Esophagus muscularis mucosa (tissue), 4 donors: ENCODE measurements at places on chromosomes 11 and 22. TPM values are rescaled to one million over a fixed set of nuclear protein-coding genes. Genes with fewer than 3 reads are reported as not detected.

Gene HTR3B
- not detected for total RNA-seq

Gene SLC1A2
- 0.69 TPM for total RNA-seq

Gene CCS
- total RNA-seq = 29.7 TPM

Gene NEAT1
- 113 TPM for total RNA-seq

Gene HEPHL1
- not detected for total RNA-seq

Gene OR56A5
- total RNA-seq = not detected

Gene AMOTL1
- total RNA-seq = 259 TPM

Gene C11orf87
- total RNA-seq = not detected

Gene PIH1D2
- 0.92 TPM for total RNA-seq

Gene RFPL3
- total RNA-seq = not detected

Gene THRSP
- not detected for total RNA-seq

Gene HOATZ
- not detected for total RNA-seq

Gene FREY1
- total RNA-seq = 1.5 TPM

DNA sequence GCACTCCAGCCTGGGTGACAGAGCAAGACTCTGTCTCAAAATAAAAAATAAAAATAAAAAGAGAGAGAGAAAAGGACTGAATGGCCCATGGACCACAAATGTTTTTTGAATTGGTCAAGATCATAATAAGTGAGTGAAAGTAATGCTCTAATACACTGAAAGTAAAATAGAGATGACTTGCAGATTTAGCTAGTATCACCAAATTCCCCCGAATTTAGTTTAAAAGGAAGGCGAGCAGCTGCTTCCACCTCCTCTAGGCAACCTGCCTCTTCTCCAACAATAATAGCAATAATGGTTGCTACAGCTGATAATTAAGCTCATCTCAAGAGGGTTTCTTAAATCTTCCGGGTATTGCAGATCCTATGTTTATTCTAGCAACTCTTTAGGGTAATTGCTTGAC is 36.8 kb downstream of the CELF1 start:
- DNase-seq = no peak

DNA sequence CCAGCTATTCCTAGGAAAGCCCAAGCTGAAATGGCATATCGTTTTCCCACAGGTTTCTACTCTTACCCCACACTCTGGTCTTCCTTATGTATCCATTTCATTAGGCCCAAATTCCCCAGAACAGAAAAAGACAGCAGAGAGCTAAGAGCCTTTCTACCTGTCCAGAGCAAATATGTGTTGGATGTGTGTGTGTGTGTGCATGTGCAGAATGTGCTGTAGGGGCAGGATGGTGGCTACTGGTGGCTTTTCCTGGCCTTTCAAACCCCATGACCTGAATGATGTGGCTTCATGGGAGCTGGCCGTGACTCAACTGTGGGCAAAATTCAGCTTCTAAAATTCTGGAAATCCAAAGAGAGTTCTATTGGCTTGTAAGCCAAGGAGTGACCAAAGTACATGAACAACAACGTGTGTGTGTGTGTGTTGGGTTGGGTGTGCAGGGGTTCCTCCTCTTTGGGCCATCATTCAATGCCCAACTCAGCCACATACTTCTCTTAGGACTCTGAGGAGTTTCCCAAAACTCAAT is 421.4 kb upstream of the CADM1 start:
- no peak for DNase-seq

- DNase-seq = no peak
Observed at GRCh38 chr11:110431674-110432073, 1.9 kb downstream of the FDX1 start.

DNA sequence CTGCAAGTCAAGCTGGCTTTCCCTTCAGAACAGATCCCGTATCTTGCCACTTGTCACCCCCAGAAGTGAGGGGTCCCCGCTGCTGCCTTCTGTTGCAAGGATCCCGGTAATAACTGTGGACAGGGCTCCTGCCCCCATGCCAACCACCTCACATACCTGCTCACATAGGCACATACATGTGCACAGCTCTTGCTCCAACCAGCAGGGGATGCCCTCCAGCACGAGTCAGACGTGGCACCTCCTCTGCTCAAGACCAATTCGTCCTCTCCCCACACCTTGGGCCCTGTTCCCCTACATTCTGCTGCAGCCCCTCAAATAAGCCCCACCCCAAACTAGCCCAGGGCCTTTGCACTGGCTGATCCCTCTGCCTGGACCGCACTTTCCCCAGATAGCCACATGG is 163.3 kb downstream of the CRYBB2 start:
- DNase-seq = no peak

GRCh38 chr22:46433318-46433717 is 97.8 kb downstream of the TRMU start:
- no peak for DNase-seq

GRCh38 chr11:102144357-102145355 is 34.4 kb downstream of the YAP1 start:
- no peak for DNase-seq

DNA sequence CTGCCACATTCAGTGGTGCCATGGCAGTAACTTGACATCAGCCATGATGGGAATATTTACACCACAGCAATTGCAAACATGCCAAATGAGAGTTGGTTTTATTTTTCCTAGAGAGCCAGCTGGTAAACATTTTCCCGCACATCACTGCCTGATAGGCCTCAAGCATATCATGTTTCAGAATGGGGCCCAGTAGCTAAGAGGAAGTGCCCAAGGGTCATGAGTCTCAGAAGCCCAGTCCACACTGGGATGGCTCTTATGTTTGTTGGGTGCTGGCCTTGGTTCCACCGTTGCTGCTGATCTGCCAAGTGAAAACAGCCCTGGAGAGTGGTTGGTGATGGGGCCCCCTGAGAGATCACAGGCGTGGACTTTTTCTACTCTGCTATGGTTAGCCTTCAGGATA is 64.3 kb upstream of the NAV2 start:
- no peak for DNase-seq

- no peak for DNase-seq
Observed at GRCh38 chr22:27614650-27615007, 186.9 kb downstream of the MN1 start.

DNA sequence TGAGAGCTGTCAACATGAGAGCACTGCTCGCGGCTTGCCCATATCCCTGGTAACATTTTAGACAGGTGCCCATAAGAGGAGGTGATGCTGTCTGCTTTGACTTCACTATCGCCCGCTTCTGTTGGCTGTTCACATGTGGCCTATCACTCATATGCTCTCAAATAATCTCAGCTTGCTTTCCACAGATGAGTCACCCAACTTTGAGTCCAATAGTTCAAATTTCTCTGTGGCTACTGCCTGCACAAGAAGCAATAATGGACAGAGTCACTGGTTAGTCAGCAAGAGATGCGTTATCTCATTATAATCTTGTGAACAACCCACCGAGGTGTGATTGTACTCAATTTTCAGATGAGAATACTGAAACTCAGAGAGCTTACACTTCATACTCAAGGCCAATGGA is 1714.1 kb downstream of the LRRC4C start:
- DNase-seq = no peak

- no peak for DNase-seq
Observed at GRCh38 chr11:5973530-5973929, 5.2 kb upstream of the OR56A5 start.

DNA sequence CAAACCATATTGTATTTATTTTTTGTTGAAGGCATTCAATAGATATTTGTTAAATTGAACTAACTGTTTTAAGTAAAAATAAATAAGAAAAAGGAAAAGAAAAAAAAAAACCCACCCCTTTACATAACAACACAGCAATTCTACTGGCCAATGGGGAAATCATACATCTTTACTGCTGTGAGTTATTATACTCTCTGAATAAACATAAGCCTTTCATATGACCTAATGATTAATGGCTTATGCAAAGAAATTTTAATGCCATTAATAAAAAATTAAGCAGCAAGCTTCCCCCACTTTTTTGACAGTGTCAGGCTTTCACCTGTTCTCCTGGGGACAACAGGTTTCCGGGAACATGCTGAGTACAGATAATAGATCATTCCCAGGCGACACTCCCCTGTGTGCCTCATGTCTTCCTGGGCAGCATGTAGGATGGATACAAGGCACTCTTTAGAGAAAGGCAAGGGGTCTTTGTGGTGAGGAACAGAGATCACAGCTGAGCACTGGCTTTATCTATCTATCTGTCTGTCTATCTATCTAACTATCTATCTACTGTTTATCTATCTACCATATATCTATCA is 676.0 kb downstream of the NTM start:
- DNase-seq = no peak

DNA sequence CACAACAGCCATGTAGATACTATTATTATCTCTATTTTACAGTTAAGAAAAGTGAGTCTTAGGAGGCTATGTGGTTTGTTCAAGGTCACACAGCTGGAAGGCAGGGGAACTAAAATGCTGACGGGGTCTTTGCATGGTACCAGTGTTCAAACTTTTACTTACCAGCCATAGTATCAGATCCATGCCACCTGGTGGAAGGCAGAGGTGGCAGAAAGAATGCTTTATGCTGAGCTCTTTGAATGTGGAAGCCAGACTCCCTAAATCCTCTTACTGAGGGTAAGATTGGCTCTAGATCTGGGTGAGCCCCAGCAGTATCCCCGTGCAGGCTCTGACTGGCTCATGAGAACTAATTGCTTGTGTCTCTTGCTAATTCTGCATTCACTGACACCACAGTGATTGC is 54.3 kb upstream of the NAV2 start:
- DNase-seq = no peak

- no peak for DNase-seq
Observed at GRCh38 chr11:11571893-11572292, 49.9 kb downstream of the GALNT18 start.

GRCh38 chr11:32838505-32839274 is 9.0 kb downstream of the PRRG4 start:
- peak; percentile 39 for DNase-seq

- DNase-seq = no peak
Observed at GRCh38 chr22:36369922-36370791, 17.6 kb downstream of the MYH9 start.

- DNase-seq = no peak
Observed at GRCh38 chr11:3089236-3090061, 32.2 kb upstream of the CARS1 start.

- DNase-seq = no peak
Observed at GRCh38 chr11:108958368-108959104, 293.7 kb downstream of the DDX10 start.

- DNase-seq = no peak
Observed at GRCh38 chr22:17954860-17955587, 69.3 kb downstream of the MICAL3 start.

DNA sequence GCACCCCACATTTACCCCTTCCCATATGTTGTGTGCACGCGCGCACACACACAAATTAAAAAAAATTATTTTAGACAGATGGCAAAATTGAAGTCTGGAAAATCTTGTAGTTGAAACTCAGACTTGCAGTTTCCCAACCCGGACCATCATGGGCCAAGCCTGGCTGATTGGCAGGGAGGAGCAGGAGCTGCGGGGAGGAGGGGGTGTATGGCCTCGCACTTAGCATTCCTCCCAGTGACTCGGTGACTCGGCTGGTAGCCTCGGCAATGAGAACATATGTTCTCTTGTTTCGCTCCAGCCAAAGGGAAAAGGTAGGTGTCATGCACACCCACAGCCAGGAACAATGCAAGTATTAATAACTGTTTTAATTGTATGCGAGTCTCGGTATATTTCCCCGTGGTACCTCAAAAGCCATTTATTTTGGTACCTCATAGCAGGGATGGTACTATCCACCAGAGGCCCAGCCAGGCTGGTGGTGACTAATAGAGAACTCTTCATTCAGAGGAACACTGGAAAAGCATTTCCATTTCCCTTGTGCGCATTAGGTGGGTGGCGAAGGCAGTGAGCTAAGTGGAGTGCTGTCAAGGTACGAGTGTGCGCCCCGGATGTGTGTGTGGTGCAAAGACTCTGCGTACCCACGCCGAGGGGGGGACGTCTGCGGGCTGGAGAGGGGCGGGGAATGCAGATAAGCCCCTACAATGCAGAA is 92.5 kb downstream of the DSCAML1 start:
- DNase-seq = no peak

DNA sequence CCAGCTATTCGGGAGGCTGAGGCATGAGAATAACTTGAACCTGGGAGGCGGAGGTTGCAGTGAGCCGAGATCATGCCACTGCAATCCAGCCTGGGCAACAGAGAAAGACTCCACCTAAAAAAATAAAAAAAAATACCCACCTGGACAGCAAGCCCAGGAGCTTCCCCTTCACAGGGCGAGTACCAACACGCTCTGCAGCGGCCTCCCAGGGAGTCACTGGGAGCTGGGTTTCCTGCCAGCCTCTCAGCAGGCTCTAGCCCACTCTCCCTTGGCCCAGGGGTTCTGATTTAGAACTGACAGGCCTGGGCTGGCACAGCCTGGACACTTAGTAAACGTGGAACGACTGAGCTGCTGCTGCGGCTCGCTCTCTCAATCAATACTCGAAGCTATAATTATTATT is 2.0 kb upstream of the CABP7 start:
- no peak for DNase-seq

DNA sequence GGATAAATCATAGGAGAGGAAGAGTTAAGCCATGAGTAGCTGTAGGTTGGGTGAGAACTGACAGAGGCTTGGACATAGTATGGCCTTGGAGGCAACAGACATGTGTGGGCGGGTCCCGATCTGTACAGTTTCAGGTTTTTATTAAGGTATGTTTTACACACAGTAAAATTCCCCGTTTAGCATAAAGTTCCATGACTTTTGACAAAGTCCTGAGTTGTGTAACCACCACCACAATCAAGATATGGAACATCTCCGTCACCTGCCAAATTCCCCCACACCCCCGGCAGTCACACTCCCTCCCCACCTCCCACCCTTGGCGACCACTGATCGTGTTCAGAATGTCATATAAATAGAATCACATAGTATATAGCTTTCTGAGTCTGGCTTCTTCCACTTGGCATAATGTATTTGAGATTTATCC is 68.1 kb downstream of the GRIK4 start:
- DNase-seq = no peak

GRCh38 chr11:17256512-17256911 is 20.0 kb upstream of the NUCB2 start:
- DNase-seq = no peak

- peak; percentile 37 for DNase-seq
Observed at GRCh38 chr11:18005376-18006129, 7.3 kb downstream of the SERGEF start.

- no peak for DNase-seq
Observed at GRCh38 chr11:77353131-77353530, 51.6 kb upstream of the GDPD4 start.

DNA sequence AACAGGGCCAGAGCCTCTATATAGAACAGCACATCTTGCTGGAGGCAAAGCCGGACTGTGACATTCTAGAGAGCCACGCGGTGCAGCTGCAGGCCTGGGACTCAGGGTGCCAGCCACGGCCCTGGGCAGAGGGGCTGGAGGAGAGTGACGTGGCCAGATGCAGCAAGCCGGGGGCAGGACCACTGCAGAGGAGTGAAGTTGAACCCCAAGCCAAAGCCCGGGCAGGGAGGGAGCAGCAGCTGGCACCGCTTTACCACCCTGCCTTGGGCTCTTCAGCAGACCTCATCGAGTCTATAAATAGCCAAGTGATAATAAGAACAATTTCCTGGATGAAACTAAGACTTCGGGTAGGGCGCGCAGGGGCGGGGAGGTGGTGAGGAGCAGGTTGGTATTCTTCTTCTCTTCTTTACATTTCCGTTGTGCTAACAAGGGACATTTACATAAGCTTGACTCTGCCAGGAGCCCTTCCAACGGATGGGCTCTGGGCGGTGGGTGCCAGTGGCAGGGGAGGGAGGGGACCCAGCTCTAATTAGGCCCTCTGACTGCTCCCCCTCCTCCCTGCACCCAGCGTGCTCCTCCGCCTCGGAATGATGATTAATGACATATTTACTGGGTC is 110.2 kb downstream of the ST3GAL4 start:
- DNase-seq = no peak

GRCh38 chr11:66720899-66721470 is 8.0 kb downstream of the SPTBN2 start:
- DNase-seq = no peak

- no peak for DNase-seq
Observed at GRCh38 chr22:46674367-46674781, 54.2 kb downstream of the GRAMD4 start.
